ENCODE measurements at places on chromosomes 7 and 10.

GRCh38 chr7:101575721-101576120, 53.4 kb downstream of the MYL10 start:
- DNase-seq = no peak

- no peak for DNase-seq
These were observed 19.2 kb upstream of the IKZF1 start for GRCh38 chr7:50285269-50285668.

- no peak for DNase-seq
These were observed 31.8 kb upstream of the GSDME start for GRCh38 chr7:24788961-24789576.

- no peak for DNase-seq
These were observed 331.4 kb downstream of the ELMO1 start for GRCh38 chr7:37117292-37117691.

- peak; percentile 48 for DNase-seq
These were observed 337.6 kb downstream of the FRMD4A start for GRCh38 chr10:13993169-13993568.

DNA sequence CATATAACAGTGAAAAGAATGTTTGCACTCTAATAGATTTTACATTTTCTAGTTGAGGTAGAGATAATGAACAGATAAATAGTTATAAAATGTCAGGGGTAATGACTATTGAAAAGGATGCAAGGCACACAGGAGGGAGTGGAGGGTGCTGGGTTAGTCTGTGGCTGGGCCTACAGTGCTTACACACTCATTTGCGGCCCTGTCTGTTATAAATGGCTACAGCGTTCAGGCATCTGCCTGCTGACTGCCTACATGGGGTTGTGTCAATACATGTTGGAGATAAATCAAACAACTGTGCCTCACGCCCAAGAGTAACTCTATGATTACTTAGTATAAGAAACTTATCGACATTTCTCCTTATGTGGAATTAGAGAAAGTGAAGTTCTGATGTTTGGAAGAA, 313.3 kb downstream of the ACTR3B start:
- DNase-seq = no peak

GRCh38 chr7:66894463-66895080, 26.5 kb upstream of the TMEM248 start:
- DNase-seq = no peak

- no peak for DNase-seq
These were observed 35.5 kb upstream of the KDM7A start for GRCh38 chr7:140212100-140212881.

DNA sequence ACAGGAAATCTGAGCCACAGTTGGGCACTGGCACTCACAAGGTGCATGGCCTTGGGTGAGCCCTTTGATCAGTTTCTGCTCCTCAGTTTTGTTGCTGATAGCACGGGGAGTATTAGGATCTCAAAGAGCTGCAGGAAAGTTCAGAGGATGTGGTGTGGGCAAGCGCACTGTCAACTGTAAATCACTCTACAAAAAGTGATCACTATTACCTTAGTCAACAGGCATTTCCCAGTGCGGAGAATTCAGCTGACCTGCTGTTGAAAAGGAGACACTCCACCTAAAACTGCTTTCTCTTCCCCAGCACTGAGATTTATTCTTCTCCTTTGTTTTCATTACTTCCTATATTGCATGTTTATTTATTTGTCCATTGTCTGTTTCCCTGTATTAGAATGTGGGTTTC, 331.0 kb downstream of the PRPF18 start:
- no peak for DNase-seq

DNA sequence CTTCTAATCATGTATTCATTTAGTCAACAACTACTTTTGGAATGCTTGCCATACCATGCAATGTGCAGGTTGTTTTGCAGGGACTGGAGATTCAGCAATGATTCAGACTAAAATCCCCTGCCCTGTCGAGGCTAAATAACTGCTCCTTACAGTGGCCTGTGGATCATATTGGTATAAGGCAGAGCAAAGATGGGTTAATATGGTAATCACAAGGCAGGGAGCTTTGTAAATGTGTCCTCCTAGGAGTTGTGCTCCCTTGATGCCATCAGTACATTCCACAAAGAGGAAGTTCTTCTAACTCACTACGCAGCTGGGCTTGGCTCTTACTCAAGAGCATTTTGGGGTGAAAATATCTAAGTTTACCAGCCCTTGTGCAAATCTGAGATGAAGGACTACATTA, 614 bp upstream of the IFIT2 start:
- peak; percentile 25 for DNase-seq
